ENCODE measurements at places on chromosomes 2 and 18. TPM values are rescaled to one million over a fixed set of nuclear protein-coding genes. Genes with fewer than 3 reads are reported as not detected.

The VWC2L gene
- total RNA-seq: not detected

The SP9 gene
- not detected for total RNA-seq

GRCh38 chr2:154280543-154280942 lies 408.8 kb downstream of the GALNT13 start:
- H3K36me3 ChIP-seq: no peaks in the 10 kb centered on the region
- H3K4me3 ChIP-seq: no peak overlapping the region
- H3K27me3 ChIP-seq: no peaks in the 10 kb centered on the region
- H3K27ac ChIP-seq: no peak overlapping the region

DNA sequence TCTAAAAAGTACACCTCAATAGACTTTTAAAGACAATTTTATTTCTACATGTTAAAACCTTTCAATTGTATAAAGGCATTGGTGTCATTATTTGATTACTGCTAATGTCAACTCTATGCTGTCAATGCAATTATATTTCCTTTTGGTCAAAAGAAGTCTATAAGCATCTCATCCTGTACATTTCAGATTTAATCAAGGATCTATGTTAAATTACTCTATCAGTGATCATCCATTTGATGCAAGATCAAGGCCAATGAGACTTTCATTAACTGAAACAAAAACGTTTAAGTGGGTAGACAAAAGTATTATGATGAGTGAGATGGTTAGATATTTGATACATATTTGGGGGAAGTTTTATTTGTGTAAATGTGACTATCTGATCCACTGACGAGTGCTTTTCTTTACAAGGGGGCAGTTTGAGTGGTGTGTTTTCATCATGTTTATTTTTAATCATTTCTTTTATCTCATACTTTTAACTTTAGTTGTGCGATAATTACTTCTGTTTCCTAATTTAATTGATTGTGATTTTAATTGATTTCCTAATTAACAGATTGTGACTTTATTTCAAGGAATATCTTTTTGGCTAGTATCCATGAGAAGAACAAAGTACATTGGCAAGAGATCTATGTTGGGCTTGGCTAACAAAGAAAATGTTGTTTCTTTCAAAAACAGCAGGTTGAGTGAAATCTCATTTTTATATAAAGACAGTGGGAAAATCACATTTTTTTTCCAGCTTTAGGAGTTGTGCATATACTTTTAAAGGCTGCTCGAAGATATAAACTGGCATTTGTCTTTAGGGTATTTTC lies 1.1 kb downstream of the ARHGAP28 start:
- H3K27ac ChIP-seq: no peak overlapping the region
- no peak for DNase-seq
- H3K27me3 ChIP-seq: no peaks in the 10 kb centered on the region
- H3K4me1 ChIP-seq: no peaks in the 10 kb centered on the region
- H3K36me3 ChIP-seq: no peaks in the 10 kb centered on the region

GRCh38 chr18:43692099-43692690 lies 414.9 kb upstream of the SYT4 start:
- H3K36me3 ChIP-seq: no peaks in the 10 kb centered on the region
- no peak for DNase-seq
- H3K4me1 ChIP-seq: no peaks in the 10 kb centered on the region
- H3K27me3 ChIP-seq: no peaks in the 10 kb centered on the region

DNA sequence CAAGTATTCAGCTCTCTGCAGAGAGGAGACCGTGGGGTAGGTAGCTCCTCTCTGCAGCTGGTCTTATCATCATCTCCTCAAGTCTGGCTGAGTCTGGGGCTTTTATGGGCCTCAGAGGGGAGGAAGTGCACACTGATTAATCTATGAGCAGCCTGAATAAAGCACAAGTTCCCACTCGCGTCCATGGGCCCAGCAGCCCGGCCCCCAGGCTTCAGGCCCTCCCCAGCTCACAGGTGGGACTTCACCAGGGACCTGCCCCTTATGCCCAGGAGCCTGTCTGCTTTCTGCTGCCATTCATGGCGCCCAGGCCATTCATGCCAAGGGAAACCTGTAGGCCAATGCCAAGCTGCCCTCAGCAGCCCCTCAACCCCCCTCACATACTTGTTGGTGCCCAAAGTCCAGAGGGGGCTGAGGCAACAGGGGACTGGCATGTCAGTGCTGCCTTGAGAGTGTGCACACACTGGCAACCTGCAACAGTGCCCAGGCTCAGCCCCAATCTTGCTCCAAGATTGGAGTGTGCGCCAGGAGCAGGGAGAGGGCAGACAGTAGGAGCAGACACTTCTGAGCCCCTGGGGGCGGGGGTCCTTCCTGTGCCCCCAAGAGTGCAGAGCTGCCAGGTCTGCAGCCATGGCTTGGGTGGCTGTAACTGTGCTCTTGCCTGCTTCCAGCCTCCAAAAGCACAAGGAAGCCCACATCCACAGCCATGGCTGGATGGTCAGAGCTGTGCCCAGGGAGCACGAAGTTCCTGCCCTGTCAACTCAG lies 375.6 kb upstream of the VWC2L start:
- no peak for DNase-seq
- H3K27ac ChIP-seq: no peak overlapping the region
- H3K4me3 ChIP-seq: no peak overlapping the region
- no peaks in the 10 kb centered on the region for H3K27me3 ChIP-seq
- H3K36me3 ChIP-seq: no peaks in the 10 kb centered on the region

GRCh38 chr2:54459037-54459441 lies 2.9 kb downstream of the SPTBN1 start:
- peaks cover 18% of the 10 kb centered on the region for H3K4me1 ChIP-seq
- H3K27ac ChIP-seq: no peak overlapping the region
- no peak overlapping the region for H3K4me3 ChIP-seq

DNA sequence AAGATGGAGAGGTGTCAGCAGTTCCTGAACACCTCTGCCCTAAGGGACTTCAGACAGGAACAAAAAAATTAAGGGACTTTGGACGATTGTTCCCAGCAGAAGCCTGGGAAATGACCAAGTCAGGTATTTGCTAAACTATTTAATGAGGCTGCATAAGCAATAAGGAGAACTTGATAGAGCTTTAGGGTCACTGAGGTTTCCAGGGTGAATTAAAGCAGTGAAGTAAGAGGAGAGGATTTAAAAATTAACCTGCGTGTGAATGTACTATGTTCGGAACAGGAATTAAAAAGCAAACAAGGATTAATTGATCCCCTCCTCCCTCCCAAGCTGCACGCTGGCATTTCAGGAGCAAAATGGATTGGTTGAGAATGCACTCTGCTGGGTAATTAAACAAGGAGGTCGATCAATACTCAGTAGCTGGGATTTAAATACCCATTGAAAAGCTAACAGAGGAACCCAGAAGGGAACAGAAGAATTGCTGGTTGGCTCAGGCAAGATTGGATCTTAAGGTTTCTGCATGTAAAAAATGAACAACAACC lies 157.2 kb downstream of the RNF152 start:
- no peak for DNase-seq
- no peaks in the 10 kb centered on the region for H3K36me3 ChIP-seq
- no peak overlapping the region for H3K4me3 ChIP-seq
- no peak overlapping the region for H3K27ac ChIP-seq

DNA sequence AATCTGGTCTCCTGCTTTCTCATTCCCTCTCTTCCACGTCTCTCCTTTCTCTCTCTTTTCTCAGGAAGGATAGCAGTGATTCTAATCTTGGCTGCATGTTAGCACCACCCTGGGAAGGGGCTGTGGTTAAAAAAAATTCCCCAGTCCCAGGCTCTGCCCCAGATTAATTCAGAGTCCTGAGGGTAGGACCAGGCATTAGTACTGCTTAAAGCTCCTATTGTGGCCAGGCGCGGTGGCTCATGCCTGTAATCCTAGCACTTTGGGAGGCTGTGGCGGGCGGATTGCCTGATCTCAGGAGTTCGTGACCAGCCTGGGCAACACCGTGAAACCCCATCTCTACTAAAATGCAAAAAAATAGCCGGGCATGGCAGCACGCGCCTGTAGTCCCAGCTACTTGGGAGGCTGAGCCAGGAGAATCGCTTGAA lies 35.4 kb upstream of the EML4 start:
- H3K4me1 ChIP-seq: peaks cover 99% of the 10 kb centered on the region
- no peaks in the 10 kb centered on the region for H3K36me3 ChIP-seq
- H3K27ac ChIP-seq: peak overlapping the region; percentile 93
- no peak for DNase-seq
- H3K4me3 ChIP-seq: peak overlapping the region; percentile 16

- peak overlapping the region; percentile 78 for H3K27ac ChIP-seq
- no peaks in the 10 kb centered on the region for H3K27me3 ChIP-seq
- no peak for DNase-seq
- peaks cover 14% of the 10 kb centered on the region for H3K4me1 ChIP-seq
Measured at GRCh38 chr2:27051902-27052645, 606 bp downstream of the AGBL5 start.

DNA sequence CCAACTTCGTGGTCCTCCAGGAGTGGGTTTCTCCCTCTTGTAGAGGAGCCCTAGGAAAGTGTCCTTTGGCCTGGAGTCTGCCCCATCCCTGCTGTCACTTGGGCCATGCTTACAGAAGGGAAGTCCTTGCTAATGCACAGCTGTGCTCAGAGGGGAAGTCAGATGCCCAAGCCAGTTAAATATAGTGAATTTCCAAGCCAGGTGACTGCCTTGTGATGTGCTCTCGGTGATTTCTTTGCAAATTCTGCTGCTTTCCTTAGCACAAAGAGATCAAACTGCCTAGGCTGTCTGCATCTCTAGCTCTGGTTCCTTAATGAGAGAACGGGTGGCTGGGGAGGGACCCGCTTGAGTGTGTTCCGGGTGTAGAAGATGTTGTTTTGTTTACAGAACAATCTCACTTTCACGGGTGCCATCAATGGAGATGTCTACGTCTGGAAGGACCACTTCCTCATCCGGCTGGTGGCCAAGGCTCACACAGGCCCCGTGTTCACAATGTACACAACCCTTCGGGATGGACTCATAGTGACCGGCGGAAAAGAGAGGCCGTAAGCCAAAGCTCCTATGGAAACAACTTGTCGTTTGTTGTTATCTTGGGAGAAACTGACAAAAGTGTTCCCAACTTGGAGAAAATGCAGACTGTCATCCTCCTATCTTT lies 91.4 kb downstream of the RTN4 start:
- no peak for DNase-seq
- H3K36me3 ChIP-seq: no peaks in the 10 kb centered on the region
- peaks cover 5% of the 10 kb centered on the region for H3K4me1 ChIP-seq
- no peak overlapping the region for H3K27ac ChIP-seq
- H3K4me3 ChIP-seq: no peak overlapping the region

- no peak overlapping the region for H3K4me3 ChIP-seq
- H3K27me3 ChIP-seq: no peaks in the 10 kb centered on the region
- DNase-seq: peak; percentile 19
- H3K4me1 ChIP-seq: peaks cover 58% of the 10 kb centered on the region
- H3K36me3 ChIP-seq: peaks cover 25% of the 10 kb centered on the region
Measured at GRCh38 chr2:197128126-197128525, 182.5 kb downstream of the ANKRD44 start.

GRCh38 chr2:241617431-241618154 lies 19.4 kb downstream of the THAP4 start:
- peak; percentile 60 for DNase-seq
- H3K36me3 ChIP-seq: no peaks in the 10 kb centered on the region
- H3K27me3 ChIP-seq: no peaks in the 10 kb centered on the region
- H3K4me1 ChIP-seq: peaks cover 29% of the 10 kb centered on the region
- H3K27ac ChIP-seq: peak overlapping the region; percentile 55

DNA sequence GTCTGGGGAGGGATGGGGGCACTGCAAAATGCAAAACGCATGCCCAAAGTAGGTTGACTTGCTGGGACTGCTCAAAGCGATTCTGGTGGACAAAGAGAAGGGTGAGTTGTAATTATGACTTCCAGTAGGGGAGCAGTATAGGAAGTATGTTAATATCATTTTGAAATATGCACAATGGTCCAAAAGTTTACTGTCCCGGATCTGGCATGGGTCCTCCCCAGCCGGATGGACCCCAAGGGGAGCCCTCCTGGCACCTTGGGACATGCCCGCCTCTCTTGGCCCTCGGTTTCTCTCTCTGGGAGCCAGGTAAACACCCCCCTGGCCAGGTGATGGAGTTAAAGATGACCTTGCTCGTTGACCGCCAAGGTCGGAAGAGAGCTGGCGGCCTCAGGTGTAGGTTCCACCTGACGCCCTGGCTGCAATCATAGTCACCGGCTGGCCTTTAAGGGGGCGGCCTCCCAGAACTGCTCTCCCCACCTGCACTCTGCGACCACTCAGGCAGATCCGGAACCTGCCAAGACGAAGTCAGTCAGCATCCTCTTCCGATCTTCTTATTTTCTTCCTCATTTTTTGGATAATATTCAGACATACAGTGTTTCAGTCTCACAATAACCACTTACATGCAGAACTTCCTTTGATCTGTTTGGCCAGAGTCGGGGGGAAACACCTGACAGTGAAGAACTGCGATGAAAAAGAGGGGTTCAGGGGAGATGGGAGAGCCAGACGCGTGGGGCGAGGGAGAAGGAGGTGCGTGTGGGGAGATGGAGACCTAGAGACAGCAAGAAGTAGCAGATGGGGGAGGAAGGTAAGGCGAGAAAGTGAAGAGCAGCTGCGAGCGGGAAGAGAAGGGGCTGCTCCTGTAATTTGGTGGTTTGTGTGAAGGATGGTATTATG lies 148.3 kb downstream of the MEIS1 start:
- H3K27ac ChIP-seq: no peak overlapping the region
- H3K4me3 ChIP-seq: no peak overlapping the region
- DNase-seq: no peak
- peaks cover 22% of the 10 kb centered on the region for H3K27me3 ChIP-seq
- no peaks in the 10 kb centered on the region for H3K36me3 ChIP-seq

- H3K27ac ChIP-seq: no peak overlapping the region
- H3K27me3 ChIP-seq: peaks cover 7% of the 10 kb centered on the region
- no peak overlapping the region for H3K4me3 ChIP-seq
- H3K36me3 ChIP-seq: no peaks in the 10 kb centered on the region
- no peak for DNase-seq
- peaks cover 9% of the 10 kb centered on the region for H3K4me1 ChIP-seq
Measured at GRCh38 chr2:204545861-204546735, 823 bp downstream of the PARD3B start.

- no peaks in the 10 kb centered on the region for H3K27me3 ChIP-seq
- DNase-seq: no peak
- H3K27ac ChIP-seq: no peak overlapping the region
- no peaks in the 10 kb centered on the region for H3K36me3 ChIP-seq
- no peaks in the 10 kb centered on the region for H3K4me1 ChIP-seq
Measured at GRCh38 chr2:19857806-19858205, 44.0 kb downstream of the TTC32 start.

GRCh38 chr2:192090911-192091310 lies 103.8 kb downstream of the TMEFF2 start:
- no peak overlapping the region for H3K4me3 ChIP-seq
- no peak for DNase-seq
- no peaks in the 10 kb centered on the region for H3K4me1 ChIP-seq

GRCh38 chr2:213104092-213104902 lies 47.1 kb downstream of the IKZF2 start:
- no peaks in the 10 kb centered on the region for H3K36me3 ChIP-seq
- no peak overlapping the region for H3K4me3 ChIP-seq
- H3K27ac ChIP-seq: no peak overlapping the region
- H3K27me3 ChIP-seq: no peaks in the 10 kb centered on the region
- peaks cover 7% of the 10 kb centered on the region for H3K4me1 ChIP-seq

Data from CD4-positive, alpha-beta memory T cell (primary cell).